HuH-7 (cell line): ENCODE measurements at places on chromosomes 11 and 22.

GRCh38 chr22:43337385-43337784 lies 5.8 kb downstream of the SCUBE1 start:
- no peak for DNase-seq

DNA sequence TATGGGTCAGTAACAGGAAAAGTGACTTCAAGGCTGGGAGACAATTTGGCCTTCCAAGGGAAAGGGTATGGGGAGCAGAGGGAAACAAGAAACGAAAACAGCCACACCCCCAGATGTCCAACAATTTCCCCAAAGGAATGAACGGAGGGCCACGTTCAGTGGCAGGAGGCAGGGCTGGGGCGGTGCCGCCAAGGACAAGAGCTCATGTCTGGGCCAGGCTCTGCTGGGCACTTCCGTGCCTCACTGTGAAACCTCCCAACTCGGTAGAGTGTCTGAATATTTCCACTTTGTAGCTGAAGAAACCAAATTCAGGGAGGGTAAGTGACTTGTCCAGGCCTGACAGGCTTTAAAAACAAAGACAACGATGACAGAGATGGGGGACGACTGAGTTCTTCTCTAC lies 11.9 kb downstream of the IFT27 start:
- no peak for DNase-seq

DNA sequence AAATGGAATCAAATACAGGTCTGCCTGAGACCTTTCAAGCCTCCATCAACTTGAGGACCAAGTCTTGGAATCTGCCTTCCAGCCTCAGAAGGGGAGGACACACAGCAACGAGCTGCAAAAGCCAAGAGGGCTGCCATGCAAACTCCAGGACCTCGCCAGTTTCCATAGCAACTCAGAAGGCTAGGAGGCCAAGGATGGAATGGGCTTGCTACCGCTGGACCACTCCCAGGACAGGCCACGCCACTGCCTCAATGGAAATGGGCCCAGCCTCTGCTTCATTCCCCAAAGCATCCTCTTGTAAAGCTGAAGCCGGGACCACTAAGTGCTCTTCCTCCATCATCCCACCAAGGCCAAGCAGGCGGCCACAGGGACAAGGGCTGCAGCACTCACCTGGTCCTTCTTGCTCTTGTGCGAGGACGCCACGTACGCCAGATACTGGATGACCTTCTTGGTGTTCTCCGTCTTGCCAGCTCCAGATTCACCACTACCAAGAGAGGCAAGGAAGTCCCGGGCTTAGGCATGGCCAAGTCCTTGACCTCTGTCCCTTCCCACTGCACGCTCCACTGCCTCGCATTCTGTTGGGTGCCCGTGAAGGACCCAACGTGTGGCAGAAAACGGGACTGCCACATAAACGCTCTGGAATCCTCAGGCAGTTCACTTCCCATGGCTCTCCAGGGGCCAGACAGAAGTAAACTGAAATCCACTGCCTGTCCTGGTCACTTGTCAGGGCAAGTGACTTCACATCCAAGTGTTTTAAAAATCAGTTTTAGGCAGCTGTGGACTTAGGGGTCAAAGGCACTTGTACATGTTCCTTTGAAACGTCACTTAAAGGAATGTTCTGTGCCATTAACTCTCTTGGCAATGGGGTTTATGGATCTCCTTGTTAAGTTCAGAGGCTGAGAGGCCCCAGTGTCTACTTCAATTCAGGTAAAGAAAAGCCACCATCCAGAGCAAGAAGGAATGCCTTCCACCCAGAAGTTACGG lies 61.3 kb downstream of the MYH9 start:
- DNase-seq: no peak

- no peak for DNase-seq
These were observed 274.4 kb downstream of the C11orf87 start for GRCh38 chr11:109696191-109696897.

DNA sequence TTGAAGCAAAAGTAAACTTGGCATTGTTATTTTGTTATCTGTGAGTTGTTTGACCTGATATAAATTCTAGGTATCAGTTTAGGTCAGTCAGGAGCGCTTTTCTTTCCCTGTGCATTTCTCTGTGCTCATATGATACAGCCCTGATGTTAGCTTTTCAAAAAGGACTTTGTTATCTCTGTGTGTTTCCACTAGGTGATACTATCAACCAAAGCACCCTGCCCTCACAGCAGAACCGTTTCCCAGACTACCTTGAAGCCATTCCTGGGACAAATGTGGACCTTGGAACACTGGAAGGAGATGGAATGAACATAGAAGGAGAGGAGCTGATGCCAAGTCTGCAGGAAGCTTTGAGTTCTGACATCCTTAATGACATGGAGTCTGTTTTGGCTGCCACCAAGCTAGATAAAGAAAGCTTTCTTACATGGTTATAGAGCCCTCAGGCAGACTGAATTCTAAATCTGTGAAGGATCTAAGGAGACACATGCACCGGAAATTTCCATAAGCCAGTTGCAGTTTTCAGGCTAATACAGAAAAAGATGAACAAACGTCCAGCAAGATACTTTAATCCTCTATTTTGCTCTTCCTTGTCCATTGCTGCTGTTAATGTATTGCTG lies 87.7 kb upstream of the BIRC3 start:
- no peak for DNase-seq

DNA sequence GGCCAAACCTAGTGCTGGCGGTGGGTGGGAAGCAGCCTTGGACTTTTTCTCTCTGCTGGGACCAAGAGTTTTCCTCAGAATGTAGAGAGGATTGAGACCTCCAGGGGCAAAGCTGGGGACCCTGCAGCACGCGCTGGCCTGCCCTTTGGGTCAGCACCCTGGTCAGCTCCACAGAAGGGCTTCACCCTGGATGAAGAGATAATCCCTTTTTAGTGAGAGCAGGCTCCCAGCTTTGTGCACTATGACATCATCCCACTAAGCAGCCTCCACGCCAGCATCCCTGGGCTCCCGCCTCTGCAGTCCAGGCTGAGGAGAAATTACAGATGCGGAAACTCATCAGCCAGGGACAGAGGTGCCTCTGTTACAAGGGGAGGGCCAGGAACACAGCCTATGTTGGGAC lies 23.5 kb downstream of the DRICH1 start:
- no peak for DNase-seq

DNA sequence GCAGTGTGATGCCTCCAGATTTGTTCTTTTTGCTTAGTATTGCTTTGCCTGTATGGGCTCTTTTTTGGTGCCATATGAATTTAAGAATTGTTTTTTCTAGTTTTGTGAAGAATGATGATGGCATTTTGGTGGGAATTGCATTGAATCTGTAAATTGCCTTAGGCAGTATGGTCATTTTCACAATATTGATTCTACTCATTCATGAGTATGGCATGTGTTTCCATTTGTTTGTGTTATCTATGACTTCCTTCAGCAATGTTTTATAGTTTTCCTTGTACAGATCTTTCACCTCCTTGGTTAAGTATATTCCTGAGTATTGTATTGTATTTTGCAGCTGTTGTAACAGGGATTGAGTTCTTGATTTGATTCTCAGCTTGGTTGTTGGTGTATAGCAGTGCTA lies 18.3 kb upstream of the ZBED5 start:
- DNase-seq: no peak

- no peak for DNase-seq
These were observed 10.8 kb upstream of the PDGFB start for GRCh38 chr22:39255449-39256185.

GRCh38 chr22:28021116-28021997 lies 102.3 kb upstream of the PITPNB start:
- no peak for DNase-seq

DNA sequence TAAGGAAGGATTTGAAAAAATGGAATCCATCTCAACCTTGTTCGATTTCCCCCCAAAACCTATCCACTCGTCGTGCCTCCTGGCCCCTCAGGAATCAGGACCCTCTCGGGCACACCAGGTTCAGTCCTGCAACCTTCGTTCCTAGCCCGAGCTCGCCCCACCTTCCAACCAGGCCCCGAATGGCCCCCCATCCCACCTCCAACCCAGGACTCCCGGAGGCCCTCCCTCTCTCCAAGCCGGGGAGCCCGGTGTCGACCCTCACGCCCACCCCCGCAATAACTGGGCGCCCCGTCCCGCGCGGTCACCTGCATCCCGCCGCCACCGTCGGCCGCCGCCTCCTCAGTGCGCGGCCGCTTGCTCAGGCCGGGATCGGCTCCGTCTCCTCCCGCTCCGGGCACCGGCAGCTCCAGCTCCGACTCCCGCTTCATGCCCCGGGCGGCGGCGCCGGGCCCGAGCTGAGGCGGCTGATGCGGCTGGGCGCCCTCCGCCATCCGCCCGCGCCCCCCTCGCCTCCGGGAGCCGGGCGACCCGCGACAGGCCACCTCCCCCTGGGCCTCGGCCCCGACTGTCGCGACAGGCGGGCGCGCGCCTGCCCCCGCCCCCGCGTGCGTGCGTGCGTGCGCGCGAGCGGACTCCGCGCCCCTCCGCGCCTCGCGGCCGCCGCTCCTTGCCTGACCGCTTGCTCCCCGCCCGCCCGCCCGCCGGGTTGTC lies 534 bp downstream of the RBFOX2 start:
- DNase-seq: peak; percentile 65

DNA sequence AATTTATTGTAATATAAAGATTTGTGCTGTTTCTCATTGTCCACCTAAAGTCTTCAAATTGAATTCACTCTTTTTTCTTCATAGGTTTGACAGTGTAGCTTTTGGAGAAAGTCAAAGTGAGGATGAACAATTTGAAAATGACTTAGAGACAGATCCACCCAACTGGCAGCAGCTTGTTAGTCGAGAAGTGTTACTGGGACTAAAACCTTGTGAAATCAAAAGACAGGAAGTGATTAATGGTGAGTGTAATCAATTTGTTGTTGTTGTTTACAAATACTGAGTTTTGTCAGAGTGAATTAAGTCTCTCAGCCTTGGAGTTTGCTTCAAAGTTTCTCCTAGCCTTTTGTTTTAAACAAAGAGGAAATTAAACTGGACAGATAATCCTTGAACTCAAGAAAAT lies 53.6 kb upstream of the GRIK4 start:
- DNase-seq: no peak

GRCh38 chr22:46573781-46574437 lies 36.5 kb upstream of the CELSR1 start:
- no peak for DNase-seq

GRCh38 chr22:39384750-39385480 lies 14.7 kb upstream of the TAB1 start:
- peak; percentile 73 for DNase-seq

DNA sequence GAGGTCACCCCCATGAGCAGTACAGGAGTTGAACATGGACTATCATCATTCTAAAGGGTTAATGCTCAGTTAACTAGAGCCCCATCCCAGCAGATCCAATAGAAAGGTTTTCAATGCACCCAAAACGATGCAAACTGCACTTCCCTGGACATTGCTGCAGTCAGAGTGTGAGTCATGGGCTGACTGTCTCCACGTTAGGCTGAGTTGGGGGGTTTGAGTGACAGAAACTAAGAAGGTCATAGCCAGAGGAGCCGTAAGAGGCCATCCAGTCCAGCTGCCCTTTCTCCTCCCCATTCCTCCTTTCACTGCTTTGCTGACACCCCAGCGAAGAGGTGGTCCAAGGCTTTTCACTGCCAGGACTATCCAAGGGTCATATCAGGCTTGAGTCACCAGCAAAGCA lies 10.5 kb upstream of the OR2AT4 start:
- no peak for DNase-seq

GRCh38 chr11:109040303-109040702 lies 375.4 kb downstream of the DDX10 start:
- peak; percentile 34 for DNase-seq

DNA sequence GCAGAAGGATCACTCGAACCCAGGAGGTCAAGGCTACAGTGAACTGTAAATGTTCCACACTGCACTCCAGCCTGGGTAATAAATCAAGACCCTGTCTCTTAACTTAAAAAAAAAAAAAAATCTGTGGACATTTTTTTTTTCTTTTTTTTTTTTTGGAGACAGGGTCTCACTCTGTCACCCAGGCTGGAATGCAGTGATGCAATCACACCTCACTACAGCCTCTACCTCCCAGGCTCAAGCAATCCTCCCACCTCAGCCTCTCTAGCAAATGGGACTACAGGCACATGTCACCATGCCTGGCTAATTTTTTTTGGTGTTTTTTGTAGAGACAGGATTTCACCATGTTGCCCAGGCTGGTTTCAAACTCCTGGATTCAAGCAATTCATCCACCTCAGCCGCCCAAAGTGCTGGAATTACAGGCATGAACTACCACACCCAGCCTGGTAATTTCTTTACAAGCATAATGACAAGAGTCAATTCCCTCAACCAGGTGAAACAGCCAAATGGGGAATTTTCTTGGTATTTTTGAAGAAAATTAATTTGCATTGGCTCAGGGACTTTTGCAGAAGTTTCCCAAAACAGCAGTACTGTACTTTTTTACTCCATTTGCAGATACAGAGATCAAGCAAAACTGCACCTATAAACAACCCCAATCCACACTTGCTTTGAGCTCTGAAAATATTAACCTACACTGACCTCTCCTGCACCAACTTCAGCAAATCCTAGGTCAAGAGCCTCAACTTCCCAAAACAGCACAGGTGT lies 44.0 kb downstream of the MRTFA start:
- no peak for DNase-seq

GRCh38 chr22:23670378-23671295 lies 20.2 kb upstream of the RGL4 start:
- no peak for DNase-seq

- no peak for DNase-seq
These were observed 34.6 kb downstream of the OSBPL5 start for GRCh38 chr11:3130269-3131071.

GRCh38 chr11:118763041-118763440 lies 27.9 kb downstream of the DDX6 start:
- no peak for DNase-seq

GRCh38 chr11:115665958-115666357 lies 161.7 kb upstream of the CADM1 start:
- DNase-seq: no peak

GRCh38 chr22:17580441-17581031 lies 17.2 kb downstream of the SLC25A18 start:
- DNase-seq: no peak

GRCh38 chr11:73801136-73801535 lies 13.5 kb downstream of the MRPL48 start:
- DNase-seq: no peak

DNA sequence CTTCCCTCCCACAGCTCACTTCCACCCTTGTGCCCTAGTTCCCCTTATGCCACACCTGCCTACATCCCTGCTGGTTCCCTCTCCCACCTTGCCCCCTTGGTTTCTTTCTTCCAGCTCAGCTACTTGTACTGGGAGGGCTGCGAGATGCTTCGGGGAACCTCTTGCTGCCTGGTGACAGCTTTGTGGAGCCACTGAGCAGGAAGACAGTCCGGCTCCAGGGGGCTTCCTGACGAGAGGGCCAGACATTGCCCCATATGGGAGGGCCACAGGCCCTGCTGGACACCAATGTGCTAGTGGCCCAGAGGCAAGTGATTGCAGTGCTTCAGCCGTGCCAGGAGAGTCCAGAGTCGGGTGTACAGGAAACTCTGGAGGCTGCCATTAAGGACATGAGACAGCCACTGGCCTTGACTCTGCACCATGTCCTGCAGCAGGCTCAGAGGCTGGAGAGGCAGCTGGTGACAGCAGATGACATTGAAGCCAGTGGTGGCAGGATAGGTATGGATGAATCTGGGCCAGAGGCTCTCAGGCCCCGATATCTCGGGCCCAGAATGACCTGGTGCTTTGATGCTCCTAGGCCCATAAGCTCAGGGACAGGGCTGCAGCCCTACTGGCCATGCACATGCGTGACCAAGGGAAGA lies 54.3 kb downstream of the BTG4 start:
- no peak for DNase-seq
